ENCODE measurements at places on chromosomes 5 and 9.
A peak's percentile ranks its signal among the peaks of the same experiment; 100 is the strongest.

- no peak for DNase-seq
Measured at GRCh38 chr9:110476251-110476650, 103.3 kb downstream of the SVEP1 start.

GRCh38 chr5:179974946-179975712, 67.4 kb upstream of the TBC1D9B start:
- no peak for DNase-seq

- no peak for DNase-seq
Measured at GRCh38 chr5:102536323-102536928, 37.6 kb upstream of the SLCO6A1 start.

DNA sequence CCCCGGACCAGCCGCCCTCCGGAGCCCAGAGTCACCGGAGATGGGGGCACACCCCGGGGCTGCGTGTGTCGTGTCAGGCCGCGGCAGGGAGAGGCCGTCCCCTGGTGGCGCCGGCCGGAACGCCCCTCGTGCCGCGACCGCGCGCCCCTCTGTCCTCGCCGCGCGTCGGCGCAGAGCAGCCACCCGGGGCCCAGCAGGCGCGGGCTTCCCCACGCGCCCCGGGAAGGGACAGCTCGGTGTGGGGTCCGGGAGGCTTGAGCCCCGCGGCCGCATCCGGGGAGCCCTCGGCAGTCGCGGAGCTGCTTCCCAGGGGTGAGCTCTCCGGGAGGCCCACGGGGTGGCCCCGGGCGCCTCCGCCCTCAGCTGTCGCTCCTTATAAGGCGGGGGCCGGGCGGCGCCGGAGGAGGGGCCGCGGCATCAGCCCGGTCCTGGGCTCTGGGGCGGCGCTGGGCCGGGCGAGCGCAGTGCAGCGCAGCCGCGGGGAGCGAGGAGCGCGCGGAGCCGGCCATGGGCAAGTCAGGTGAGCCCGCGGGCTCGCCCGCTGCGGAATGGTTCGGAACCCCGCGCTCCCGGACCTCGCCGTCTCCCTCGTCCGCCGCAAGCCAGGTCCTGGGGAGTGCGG, at the start of gene GLIPR2:
TSS of gene GLIPR2 (plus strand) at position 462 of the 622 bp plus-strand sequence. CDS start at position 508, 46 bp downstream.
- peak; percentile 44 for DNase-seq

Data from fibroblast of the conjunctiva (primary cell).